Colonic mucosa (tissue), 4 donors: ENCODE measurements at places on chromosomes 2 and 18.

- H3K27ac ChIP-seq, result no peak overlapping the region
- no peak for DNase-seq
- no peaks in the 10 kb centered on the region for H3K27me3 ChIP-seq
- H3K36me3 ChIP-seq, result no peaks in the 10 kb centered on the region
Measured at GRCh38 chr2:105774781-105775337, 30.1 kb downstream of the NCK2 start.

- no peaks in the 10 kb centered on the region for H3K4me1 ChIP-seq
- H3K27me3 ChIP-seq, result no peaks in the 10 kb centered on the region
- no peak overlapping the region for H3K4me3 ChIP-seq
Measured at GRCh38 chr2:55973673-55974072, 50.1 kb upstream of the EFEMP1 start.

- H3K27ac ChIP-seq, result no peak overlapping the region
- H3K4me3 ChIP-seq, result no peak overlapping the region
- DNase-seq, result no peak
- H3K4me1 ChIP-seq, result no peaks in the 10 kb centered on the region
- H3K27me3 ChIP-seq, result no peaks in the 10 kb centered on the region
Measured at GRCh38 chr2:2260696-2261268, 70.3 kb downstream of the MYT1L start.

GRCh38 chr2:161088658-161089350 lies 71.4 kb upstream of the TANK start:
- DNase-seq, result no peak
- H3K4me1 ChIP-seq, result no peaks in the 10 kb centered on the region
- H3K4me3 ChIP-seq, result no peak overlapping the region
- H3K27me3 ChIP-seq, result no peaks in the 10 kb centered on the region
- H3K36me3 ChIP-seq, result no peaks in the 10 kb centered on the region

DNA sequence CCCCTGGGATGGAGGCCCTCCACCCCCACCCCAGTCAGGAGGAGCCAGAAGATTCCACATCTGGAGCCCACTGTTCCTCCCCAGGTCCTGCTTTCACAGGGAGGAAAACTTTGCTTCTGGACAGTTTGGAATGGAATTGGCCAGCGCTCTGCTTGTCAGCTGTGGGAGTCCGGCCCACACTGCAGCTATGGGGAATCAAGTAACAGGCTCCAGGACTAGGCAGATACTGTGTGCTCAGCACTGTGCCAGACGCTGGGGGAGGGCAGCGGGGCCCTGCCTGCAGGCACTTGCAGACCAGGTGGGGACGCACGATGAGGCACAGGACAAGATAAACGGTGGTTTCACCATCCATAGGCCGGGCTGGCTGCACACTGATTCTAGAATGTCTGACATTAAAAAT lies 114.0 kb downstream of the STPG4 start:
- H3K27me3 ChIP-seq, result no peaks in the 10 kb centered on the region
- H3K27ac ChIP-seq, result peak overlapping the region; percentile 25
- DNase-seq, result no peak
- no peaks in the 10 kb centered on the region for H3K4me1 ChIP-seq
- no peak overlapping the region for H3K4me3 ChIP-seq
